Prostate gland (tissue), 2 donors: ENCODE measurements at places on chromosomes 6 and 20. TPM values are rescaled to one million over a fixed set of nuclear protein-coding genes. Genes with fewer than 3 reads are reported as not detected.

GRCh38 chr6:35587167-35587566, 74.5 kb upstream of the TULP1 start:
- DNase-seq, result no peak

The C20orf144 gene
- 0.14 TPM for total RNA-seq

GRCh38 chr6:159754959-159755914, 6.6 kb upstream of the ACAT2 start:
- DNase-seq, result no peak

- DNase-seq, result no peak
Measured at GRCh38 chr6:15501826-15502445, 160.9 kb downstream of the DTNBP1 start.
